ENCODE measurements at places on chromosomes 12 and 14.

GRCh38 chr12:64760808-64761573, 1.8 kb upstream of the GNS start:
- no peak for DNase-seq

DNA sequence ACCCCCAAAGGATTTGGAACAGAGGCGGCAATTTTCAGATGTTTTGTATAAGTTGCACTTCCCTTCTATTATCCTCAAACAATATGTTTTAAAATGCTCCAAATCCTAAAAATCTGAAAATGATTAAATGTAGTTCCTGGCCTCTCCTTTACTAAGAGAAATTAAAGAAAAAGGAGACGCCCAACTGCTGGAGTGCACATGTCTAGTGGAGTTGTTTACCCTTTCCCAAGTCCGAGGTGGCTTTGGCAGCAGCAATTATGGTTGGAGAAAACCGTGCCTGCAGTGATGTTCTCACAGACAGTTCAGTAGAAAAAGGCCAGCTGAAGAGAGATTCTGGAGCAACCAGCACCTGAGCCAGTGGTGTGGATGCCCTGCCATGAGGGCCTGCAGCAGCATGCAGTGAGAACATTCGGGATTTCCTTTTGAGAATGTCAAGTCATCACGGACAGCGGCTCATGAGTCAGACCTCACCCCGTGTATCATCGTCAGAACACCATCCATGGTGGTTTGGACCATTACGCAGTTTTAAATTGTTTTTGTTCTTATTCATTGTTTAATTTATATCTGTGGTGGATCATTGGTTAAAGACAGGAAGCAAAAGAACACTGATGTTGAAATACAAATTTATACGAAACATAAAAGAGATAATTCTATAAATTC, 179.0 kb upstream of the KRR1 start:
- DNase-seq = peak; percentile 99

DNA sequence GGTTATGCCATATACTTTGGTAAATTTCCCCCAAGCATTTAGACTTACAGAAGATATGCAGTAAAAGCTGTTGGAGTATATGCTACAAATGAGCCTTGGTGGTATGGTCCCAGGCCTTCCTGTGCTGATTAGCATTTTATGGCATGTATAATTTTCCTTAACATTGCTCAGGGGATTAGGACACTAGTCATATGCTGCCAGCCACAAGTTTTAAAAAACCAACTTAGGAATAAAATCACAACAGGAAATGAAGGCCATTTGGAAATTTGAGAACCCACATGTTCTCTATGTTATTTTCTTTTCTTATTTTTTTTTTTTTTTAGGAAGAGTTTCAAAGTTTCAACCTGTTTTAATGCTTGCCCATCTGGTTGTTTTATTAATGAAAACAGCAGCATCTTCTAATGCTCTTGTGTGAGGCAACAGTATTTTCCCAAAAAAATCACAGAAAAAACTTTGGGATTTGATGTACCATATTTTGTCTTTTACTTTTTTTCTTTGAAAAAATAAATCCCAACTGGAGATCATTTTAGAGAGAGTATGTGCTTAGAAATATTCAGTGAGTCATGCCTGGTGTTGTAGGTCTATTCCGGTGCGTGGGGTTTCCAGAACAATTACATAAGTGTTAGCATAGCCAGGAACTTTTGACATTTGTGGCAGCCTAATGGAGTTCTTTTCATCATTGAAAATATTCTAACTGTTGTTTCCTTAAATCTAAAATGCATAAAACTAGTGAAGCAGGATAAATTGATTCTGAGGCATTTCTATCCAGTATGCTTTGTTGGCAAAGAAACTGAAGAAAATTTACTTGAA, 21.7 kb upstream of the DUSP6 start:
- peak; percentile 87 for DNase-seq

DNA sequence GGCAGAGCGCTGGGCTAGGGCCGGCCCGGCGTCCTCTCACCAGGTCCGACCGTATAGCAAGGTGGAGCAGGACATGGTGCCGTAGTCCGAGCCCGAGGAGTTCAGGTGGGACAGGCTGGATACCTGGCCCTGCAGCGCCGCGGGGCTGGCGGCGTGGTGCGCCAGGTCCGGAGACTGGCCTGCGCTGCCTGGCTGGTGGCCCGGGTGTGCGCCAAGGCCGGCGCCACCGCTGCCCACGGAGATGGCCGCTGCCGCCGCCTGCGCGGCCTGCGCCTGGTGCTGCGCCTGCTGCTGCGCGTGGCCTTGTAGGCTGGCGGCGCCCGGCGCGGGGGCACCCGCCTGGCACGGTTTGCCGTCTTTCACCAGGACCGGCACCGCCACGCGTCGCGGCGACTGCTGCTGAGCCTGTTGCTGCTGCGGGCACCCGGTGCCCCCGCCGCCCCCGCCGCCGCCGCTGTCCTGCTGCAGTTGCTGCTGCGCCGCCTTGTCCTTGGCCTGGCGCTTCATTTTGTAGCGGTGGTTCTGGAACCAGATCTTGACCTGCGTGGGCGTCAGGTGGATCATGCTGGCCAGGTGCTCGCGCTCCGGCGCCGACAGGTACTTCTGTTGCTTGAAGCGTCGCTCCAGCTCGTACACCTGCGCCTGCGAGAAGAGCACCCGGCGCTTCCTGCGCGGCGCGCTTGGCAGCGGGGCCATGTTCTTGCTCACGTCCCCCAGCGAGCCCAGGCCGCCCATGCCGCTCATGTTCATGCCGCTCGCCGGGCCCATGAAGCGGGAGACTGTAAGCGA, 2.6 kb downstream of the NKX2-1 start:
- no peak for DNase-seq

GRCh38 chr12:115320967-115321366, 637.0 kb upstream of the TBX3 start:
- DNase-seq = no peak

GRCh38 chr12:75172611-75173010, 37.0 kb downstream of the KCNC2 start:
- DNase-seq = no peak

DNA sequence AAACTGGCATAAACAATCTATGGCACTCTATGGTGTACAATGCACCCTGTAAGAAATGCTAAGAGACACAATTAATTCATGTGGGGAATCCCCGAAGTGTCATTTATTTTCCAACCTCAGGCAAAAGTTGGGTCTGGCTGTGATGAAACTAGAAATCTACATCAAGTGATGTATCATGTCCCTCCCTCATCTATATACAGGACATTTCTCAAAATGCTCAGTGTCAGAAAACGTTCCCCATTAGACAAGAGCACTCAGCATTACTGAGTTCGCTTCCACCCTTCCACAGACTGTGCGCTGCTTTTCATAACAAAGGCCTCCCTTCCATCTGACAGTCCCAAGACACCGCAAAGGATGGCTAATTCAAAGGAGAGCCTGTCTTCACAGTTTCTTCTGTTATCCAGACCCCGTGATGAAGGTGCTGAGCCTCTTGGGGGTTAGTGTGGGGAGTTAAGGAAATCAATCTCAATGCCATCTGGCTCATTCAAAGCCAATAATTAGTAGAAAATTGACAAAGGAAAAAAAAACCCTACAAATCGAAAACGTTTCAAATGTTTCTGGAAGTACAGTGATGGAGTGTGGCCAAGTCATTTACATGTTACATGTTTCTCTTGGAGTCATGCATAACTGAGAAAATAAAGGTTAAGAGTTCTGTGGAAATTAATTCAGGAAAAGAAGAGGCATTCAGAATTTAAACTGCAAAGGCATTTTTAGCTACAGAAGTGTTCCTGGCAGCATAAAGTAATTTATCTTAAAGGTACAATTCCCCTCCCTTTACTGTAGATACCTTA, 7.5 kb downstream of the CCDC88C start:
- no peak for DNase-seq

DNA sequence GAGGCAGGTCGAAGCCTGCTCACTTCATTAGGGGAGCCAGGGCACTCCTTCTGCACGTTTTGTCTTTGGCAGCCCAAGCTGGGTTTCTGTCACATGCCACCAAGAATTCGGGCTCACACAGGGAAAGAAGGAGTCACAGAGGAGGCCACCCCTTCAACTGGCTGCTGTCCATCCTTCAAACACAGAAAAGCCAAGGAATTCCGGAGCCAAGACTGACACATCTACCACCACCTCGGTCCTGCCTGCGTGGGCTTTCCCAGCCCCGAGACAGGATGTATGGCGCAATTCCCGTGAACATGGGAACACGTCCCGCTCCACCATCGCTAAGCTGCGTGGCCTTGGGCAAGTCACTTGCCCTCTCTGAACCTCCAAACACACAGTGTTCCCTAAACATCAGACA, 70.4 kb downstream of the NCOR2 start:
- DNase-seq = peak; percentile 59

DNA sequence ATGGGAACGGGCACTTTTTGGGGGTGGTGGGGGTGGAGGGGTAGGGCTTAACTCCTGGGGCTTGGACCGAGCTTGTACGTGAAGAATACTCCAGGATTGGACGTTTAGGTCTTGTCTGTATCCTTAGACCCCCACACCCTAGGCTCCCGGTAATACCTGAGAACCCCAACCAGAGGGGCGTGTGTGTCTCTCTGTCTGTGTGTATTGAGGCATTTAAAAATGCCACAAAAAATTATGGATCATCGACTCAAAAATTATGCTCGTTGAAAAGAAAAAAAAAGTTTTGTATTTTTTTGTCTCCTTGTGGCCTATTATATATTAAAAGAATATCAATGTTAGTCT, 459 bp downstream of the PPFIBP1 start:
- no peak for DNase-seq

GRCh38 chr12:60920841-60921495, 1325.1 kb downstream of the SLC16A7 start:
- no peak for DNase-seq
